ENCODE measurements at places on chromosomes 4 and X. TPM values are rescaled to one million over a fixed set of nuclear protein-coding genes. Genes with fewer than 3 reads are reported as not detected.
A peak's percentile ranks its signal among the peaks of the same experiment; 100 is the strongest.

DNA sequence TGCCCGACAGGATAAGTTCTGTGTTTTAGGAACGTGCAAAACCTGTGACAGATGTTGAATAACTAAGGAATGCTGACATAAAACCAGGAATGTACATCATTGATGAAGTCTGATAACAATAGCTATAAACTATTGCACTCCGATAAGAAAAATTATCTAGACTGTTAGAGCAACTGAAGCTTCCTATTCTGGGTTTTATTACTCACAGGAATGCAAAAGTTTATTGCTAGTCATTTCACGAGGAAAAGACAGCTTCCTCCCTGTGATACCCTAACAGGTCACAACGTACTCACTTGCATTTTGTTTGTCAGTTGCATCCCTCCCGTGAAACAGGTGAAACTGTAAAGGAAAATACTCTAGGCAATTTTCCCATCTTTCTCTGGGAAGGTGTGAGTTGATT is 65.9 kb downstream of the CLDN22 start:
- DNase-seq, result no peak

POU3F4 gene
- polyA plus RNA-seq, result 0.04 TPM

- DNase-seq, result no peak
Measured at GRCh38 chr4:8597319-8597718, 4.8 kb downstream of the CPZ start.

DNA sequence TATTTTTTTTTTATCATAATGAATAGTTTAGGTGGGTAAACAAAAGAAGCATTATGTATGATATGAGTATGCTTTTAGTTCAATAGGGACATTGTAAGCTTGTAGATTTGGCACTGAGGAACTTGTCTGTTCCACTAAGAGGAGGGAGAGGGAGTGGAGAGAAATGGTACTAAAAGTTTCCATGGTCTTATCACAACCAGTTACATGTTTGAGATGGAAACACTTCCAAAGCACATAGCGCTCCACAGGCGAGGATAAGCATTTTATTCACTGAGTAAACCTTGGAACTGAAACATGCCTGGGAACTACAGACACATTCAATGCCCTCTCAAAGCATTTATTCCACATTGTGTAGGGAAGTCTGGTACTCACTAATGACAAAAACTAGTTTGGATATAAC is 15.5 kb downstream of the MYOZ2 start:
- DNase-seq, result no peak

- DNase-seq, result no peak
Measured at GRCh38 chr4:85587952-85588351, 113.0 kb downstream of the ARHGAP24 start.

DNA sequence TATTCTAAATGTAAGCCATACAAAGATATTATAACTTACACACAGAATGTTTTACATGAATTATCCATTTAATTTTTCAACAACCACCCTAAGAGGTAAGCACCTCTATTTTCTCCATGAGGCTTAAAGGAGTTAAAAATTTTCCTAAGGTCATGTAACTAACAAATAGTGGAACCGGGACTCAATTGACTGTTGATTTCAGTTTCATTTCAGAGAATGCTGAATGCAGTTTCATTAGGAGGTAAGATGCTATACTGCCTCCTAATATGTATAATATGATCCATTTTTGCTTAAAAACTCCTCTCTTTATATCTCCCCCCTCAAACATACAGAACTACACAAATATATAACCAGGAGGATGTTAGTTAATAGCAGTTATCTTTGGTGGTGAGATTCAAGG is 29.1 kb downstream of the PHKA1 start:
- DNase-seq, result no peak

GRCh38 chrX:109783701-109784079 is 50.6 kb upstream of the ACSL4 start:
- DNase-seq, result no peak

BEX3 gene
- polyA plus RNA-seq, result 421 TPM

GRCh38 chr4:8577972-8578371 is 2.2 kb upstream of the GPR78 start:
- no peak for DNase-seq

ARMCX4 gene
- polyA plus RNA-seq, result 24.6 TPM

DNA sequence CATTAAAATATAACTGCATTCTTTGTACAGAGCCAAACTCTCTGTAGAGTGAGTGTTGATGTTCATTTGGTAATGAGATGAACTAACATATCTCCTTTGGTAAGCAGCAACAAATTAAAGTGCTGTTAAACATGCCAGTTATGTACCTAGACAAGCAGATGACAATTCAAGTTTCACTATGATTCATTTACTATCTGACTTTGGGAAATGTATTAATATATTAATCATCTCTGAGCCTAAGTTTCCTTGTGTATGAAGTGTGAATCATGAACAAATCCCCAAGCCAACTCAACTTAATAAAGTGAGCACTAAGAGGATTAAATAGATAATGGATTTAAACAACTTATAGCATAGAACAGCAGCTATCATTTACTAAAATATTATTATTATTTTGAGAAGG is 1044.2 kb downstream of the GLUD2 start:
- DNase-seq, result no peak

GRCh38 chrX:106168107-106168506 is at the start of gene PWWP3B:
PWWP3B (plus strand) TSS chrX:106168305; CDS start chrX:106205433, 37,128 bp downstream.
- DNase-seq, result peak; percentile 12

DNA sequence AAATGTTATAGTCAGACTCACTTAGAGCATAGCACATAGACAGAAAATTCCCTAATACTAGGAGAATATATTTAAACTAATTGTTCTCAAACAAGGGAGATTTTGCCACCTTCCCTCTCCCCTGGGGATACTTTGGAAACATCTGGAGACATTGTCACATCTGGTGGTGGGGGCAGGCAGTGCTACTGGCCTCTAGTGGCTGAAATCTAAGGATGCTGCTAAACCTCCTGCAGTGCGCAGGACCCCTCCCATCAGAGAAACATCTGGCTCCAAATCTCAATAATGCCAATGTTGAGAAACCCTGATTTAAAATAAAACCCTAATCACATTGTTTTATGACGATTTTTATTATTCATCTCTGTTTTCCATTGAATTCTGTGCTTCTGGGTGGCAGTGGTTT is 244.9 kb downstream of the FRMPD4 start:
- DNase-seq, result no peak

GRCh38 chrX:85619962-85620361 is 240.5 kb upstream of the POF1B start:
- no peak for DNase-seq

DNA sequence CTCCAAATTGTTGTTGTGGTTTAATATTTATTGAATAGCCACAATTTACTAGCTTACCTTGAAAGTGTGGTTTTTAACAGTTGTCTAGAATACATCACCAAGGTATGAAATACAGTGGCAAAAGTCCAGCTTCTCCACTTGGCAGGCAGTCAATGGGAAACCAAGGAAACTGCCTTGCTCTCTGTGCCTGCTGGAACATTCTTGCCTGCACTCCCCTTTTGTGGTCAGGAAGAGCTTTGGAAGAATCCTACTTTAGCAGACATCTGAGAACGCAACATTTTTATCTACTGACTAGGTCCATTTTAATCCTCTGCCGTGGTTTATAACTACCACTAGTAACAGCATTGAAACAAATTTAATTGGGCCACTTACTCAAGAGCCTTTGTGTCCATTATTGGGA is 64.5 kb downstream of the TENM3 start:
- DNase-seq, result no peak

DNA sequence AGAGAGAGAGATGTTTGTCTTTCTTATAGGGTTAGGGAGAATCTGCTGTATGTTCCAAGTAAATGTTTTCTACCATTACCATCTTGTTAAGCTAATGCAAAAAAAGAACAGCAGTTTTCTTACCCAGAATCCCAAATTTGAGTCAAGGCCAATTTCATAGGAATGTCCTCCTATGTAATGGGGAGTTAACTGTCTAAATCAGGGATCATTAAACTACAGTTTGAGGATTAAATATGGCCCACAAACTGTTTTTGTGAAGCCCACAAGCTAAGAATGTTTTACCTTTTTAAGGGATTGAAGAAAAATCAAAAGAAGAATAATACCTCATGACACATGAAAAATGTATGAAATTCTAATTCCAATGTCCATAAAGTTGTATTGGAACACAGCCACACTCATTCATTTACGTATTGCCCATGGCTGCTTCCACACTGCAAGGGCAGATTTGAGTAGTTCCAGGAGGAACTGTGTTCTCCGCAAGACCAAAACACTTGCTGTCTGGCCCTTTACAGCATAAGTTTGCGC is 113.2 kb upstream of the SPRY1 start:
- no peak for DNase-seq

GRCh38 chr4:102429553-102429952 is 71.6 kb upstream of the NFKB1 start:
- no peak for DNase-seq

DNA sequence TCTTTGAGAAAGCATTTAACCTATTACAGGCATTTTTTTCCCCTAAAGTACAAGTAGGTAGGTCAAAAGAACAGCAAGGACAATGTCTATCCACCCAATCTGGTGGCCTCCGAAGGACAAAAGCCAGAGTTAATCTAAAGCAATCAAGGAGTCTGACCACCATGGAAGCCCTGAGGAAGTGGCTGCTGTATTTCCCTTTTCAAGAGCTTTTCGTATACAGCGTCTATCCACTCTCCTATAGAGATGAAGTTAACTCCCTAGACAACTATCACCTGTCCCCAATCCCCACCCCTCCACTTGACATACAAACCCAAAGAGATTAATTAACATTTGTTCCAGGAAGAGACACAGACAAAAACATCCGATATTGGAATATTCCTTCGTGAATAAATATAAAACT is 85.5 kb downstream of the SNCA start:
- no peak for DNase-seq

KLF8 gene
- 10.9 TPM for polyA plus RNA-seq

- DNase-seq, result no peak
Measured at GRCh38 chr4:168863719-168864647, 146.1 kb downstream of the CBR4 start.

PASD1 gene
- polyA plus RNA-seq, result 0.13 TPM

DNA sequence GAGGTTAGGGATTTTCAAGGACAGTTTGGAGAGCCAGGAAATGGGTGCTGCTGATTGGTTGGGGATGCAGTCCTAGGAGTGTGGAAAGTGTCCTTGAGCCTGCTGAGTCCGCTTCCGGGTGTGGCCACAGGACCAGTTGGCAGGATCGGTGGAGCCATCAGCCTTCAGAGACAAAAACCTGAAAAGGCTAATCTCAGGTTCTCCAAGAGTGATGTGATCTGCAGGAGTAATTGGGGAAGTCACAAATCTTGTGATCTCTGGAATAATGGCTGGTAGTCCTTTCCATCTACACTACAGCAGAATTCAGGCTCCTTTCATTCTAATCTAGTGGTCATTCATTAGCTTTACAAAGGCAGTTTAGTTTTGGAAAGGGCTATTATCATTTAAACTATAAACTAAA is 55.9 kb upstream of the BMP2K start:
- DNase-seq, result no peak

GRCh38 chr4:2579910-2580309 is 43.5 kb downstream of the FAM193A start:
- no peak for DNase-seq

DNA sequence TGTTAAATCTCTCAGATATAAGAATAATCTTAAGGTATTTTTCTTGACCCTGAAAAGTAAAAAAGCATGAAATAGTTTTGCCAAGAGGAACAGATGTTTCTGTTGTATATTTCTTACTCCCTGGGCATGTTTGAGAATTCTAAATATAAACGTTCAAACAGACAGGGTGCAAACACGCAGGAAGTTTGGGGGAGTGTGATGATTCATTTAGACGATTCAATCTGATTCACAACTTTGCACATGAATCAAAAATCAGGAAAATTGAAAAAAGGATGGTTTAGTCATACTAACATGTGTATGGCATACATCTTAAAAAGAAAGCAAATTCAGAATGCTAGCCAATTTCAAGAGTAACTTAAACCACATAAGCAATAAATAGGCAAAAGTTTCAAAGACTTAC is 340.3 kb upstream of the GRID2 start:
- no peak for DNase-seq

GRCh38 chrX:22689290-22689689 is 310.5 kb upstream of the DDX53 start:
- no peak for DNase-seq

DNA sequence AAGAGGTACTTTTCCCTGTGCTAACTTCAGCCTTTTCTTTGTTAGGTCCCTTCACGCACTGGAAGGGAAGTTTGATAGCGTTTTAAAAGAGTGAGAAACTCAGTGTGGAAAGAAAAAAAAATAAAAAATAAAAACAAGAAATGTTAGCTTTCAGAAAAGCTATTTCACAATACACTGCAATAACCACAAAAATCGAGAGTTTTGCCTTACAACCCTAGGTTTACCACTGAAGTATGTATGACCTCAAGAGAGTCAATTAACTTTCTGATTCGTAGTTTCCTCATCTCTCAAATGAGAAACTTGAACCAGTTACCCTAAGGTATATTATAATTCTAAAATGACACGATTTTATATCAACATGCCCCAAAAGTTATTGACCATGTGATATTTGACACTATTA is 93.9 kb upstream of the JADE1 start:
- no peak for DNase-seq

- DNase-seq, result no peak
Measured at GRCh38 chrX:124010566-124010965, 49.1 kb downstream of the STAG2 start.

GASK1B gene
- 15.4 TPM for polyA plus RNA-seq
